ENCODE measurements at places on chromosomes 11 and 22.

DNA sequence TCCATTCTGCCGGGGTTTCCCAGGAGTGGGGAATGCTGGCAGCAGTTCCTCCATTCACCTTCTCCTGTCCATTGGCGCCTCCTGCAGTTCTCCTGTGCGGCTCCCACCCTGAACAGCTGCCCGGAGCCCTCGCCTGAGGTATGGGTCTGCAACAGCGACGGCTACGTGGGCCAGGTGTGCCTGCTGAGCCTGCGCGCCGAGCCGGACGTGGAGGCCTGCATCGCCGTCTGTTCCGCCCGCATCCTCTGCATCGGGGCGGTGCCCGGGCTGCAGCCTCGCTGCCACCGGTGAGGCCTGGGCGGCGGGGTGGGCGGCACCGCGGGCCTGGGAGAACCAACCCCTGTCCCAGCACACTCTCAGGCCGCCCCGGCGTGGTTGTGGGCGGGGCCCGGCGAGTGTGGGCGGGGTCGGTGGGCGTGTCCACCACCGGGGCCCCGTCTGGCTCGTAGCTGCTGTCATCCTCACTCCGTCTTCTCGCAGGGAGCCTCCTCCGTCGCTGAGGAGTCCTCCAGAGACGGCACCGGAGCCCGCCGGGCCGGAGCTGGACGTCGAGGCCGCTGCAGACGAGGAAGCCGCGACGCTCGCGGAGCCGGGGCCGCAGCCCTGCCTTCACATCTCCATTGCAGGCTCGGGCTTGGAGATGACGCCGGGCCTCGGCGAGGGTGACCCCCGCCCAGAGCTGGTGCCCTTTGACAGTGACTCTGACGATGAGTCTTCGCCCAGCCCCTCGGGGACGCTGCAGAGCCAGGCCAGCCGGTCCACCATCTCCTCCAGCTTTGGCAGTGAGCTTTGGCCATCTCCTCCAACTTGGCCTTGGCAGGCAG is 14.0 kb upstream of the RELT start:
- no peak for DNase-seq

DNA sequence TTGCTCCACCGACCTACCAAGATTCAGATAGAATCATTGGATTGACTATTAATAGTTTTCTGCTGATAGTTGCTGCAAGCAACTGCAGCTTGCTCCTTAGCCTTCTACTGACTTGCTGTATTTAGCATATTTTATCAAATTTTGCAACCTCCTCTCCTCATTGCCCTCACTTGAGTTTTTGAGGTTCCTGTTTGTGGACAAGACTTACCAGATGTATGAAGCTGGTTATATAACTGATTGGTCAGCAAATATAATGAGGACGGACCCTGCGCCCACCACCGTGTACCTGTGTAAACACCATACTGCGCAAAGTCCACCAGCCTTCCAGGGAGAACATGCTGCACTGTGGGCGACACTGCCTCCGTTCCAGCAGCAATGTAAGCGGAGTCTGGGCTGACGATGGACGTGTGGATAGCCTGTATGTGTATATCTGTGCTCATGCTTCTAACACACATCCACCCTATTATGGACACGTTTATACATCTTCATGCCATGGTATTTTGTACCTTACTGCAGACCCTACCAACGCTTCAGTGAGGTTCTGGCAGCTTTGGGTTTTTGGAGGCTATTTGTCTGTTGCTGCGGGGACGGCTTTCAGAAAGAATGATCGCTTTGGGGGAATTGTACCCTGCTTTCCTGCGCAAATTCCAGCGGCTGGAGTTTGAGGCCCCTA is 1.5 kb upstream of the USP18 start:
- DNase-seq, result no peak

GRCh38 chr11:103749158-103749557 is 287.3 kb upstream of the DDI1 start:
- DNase-seq, result no peak

DNA sequence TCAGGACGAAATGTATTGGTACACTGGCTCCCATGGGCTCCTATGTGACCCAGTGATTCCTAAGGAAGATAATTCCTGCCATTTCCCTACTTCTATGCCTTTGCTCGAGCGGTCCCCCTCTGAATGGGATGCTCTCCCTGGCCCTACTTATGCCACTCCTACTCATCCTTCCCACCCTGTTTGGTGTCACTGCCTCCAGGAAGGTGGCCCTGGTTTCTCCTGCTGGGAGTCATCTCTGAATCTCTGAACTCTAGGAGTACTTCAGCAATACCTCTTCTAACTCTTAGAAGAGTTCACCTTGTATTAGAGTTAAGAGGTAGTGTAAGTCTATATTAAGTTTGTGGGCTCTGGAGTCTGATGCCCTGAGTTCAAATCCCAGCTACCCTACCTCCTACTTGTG is 35.5 kb upstream of the LRRC55 start:
- DNase-seq, result no peak

DNA sequence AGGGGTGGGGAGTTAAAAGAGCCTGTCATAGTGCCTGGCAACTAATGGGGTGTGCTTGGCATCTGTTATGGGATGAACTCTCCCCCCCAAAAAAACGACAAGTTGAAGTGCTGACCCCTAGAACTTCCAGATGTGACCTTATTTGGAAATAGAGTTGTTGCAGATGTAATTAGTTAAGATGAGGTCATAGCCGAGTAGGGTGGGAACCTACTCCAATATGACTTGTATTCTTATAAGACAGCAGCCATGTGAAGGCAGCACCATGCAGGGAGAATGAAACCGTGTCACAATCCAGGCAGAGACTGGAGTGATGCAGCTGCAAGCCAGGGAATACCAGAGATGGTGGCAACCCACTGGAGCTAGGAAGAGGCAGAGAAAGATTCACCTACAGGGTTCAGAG is 394.5 kb downstream of the TENM4 start:
- no peak for DNase-seq

DNA sequence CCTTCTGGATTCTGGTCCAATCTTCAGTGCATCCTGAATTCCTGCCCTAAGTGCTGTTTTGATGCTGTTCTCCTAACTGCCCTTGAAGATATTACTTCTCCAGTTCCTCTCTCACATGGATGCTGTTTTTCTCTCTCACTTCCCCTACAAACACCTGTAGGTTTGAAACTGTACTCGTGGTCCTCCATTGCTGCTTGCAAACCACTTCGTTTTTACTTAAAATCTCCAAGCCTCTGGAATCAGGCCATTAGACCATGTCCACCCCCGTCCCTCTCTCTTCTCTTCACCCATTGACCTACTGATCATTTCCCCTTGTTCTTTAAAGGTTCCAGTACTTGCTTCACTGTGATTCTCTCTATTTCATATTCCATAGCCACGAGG is 988.1 kb downstream of the NTM start:
- DNase-seq, result no peak

GRCh38 chr22:24105013-24105360 is 76.3 kb upstream of the SUSD2 start:
- DNase-seq, result no peak

DNA sequence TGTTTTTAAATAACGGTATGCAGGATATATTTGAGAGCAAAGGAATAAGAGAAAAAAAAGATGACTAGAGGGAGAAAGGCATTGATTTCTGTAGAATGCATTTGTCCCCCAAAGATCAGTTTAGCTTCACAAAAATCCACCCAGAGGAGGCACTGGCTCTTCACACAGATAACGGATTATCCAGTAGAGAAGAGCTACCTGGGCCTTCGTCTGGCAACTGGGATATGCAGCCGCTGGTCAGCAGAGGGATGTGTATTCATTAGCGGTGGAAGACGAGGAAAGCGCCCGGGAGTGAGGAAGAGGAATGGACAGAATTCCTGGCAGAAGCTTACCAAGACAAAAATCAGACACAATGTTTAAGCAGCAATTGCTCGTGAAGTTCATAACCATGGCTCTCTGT is 5.6 kb upstream of the WT1 start:
- DNase-seq, result no peak

DNA sequence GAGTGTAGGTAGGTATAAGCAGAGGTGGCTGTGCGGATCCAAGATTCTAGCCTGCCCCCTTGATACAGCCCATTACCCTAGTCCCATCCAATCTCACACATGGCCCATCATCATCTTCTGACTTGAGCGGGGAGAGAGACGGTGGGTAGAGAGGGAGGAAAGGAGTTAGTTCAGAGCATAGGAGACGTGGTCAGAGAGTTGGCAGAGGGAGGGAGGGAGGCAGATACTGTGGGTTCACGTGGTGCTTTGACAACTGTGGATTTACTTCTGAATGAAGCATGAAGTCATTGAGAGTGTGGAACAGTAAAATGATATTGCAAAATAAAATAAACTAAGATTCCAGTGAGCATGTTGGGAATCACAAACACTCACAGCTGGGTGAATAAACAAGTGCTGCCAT is 31.4 kb upstream of the VPREB1 start:
- no peak for DNase-seq

DNA sequence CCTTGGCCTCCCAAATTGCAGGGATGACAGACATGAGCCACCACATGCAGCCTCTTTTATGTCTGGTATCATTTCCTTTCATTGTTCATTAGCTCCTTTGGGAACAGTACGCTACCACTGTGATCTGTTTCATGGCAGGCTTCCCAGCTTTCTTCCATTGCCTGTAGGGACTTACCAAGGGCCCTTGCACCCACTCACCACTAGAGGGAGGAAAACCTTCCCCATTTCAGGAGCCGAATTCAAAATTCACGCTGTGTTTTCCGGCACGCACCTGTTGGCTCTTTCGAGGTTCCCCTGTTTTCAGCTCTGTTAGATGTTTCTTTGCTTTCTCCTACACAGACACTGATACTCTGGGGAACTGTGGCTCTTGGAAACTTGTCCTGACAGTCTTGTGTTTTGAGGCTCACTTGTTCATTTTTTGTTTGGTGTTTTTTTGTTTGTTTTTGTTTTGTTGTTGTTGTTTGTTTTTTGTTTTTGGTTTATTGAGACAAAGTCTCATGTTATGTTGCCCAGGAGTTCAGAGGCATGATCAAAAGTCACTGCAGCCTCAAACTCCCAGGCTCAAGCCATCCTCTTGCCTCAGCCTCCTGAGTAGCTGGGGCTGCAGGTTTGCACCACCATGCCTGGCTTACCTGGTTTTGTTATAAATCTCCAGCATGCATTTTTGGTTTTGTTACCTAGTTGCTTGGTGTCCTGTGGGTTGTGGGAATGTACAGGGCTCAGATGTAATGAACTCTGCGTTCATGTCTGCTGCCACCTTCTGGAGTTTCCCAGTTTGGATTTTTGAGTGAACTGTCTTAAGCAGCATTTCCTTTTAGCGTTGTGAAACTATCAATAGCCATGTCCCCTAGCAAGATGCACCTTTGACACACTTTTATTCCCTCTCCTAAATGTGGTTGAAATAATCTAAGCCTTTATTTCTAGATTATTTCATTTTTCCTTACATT is 2.3 kb downstream of the KRTAP5-11 start:
- no peak for DNase-seq

DNA sequence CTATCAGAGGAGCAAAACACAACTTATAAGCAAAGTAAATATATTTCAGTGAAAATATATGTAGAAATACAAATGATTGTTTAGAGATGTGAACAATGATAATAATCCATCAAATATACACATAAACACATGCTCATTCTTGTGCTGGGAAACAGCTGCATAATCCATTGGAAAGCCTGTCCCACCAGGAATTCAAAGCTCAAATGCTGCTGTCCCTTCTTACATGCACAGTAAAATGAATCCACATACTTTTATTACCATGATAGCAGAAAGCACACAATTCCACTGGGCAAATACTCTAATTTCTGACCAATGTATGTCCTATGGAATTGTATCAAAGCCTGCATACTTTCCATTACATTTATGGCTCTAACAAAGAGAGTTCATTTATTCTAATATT is 44.5 kb downstream of the SOX6 start:
- DNase-seq, result no peak

DNA sequence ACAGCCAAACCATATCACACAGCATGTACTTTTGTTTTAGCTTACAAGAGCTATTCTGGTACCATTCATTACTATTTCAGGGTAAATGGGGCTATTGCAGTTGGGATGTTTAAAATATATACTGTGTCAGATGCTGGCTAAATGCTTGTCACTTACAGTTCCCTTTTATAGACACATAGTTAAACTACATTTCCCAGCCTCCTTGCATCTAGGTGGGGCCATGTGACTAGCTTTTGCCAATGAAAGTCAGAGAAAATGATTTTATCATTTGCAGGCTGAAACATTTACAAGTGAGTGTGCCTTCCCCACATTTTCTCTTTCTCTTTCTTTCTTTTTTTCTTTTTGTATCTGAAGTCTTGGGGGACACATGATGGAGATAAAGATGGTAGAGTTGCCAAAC is 7.8 kb upstream of the IFTAP start:
- no peak for DNase-seq

DNA sequence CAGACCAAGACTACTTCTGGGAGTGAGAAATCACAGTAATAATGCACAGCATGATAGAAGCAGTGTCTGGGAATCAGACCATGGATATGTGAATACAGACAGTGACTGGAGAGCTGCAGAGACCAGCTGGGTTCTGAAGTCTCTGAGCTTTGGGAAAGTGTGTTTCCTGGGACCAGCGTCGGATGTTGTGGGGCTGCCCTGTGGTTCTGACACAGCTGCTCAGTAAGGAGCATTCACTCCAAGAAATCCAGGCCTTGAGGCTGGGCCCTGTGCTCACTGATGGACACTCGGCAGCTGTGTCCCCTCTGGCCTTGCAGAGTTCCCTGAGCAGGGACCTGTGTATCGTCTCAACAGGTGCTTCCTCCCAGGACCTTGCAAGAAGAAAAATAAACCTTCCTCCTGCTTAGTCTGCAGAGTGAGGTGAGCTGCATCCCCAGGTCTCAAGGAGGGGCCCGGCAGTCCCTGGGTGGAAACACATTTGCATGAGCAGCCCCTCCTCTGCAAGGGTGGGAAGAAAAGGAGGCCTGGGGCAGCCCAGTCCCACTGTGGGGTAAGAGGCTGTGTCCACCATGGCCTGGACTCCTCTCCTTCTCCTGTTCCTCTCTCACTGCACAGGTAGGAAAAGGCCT is 107.9 kb downstream of the VPREB1 start:
- no peak for DNase-seq

- DNase-seq, result no peak
These were observed 565.4 kb downstream of the ETS1 start for GRCh38 chr11:128022007-128022368.

All from cortex of kidney (tissue), 1 donor.